ENCODE measurements at places on chromosomes 13 and 19.

- no peak for DNase-seq
Measured at GRCh38 chr13:42174344-42175162, 97.4 kb upstream of the AKAP11 start.

DNA sequence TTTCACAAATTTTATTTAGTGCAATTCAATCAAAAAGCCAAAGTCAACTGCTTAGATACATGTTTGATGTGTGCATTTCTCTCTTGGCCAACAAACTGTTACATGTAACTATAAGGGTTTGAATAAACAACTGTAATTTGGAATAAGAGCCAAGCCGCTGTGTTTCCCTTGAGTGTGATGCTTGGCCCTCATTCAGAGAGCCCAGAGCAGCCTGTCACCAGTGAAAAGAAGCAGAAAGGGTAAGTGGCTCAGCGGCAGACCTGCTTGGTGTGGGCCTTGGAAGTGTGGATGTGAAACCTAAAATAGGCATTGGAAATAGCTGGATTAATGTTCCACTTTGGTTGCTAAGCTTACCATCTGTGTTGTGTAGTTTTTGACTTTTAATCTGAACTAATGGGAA is 924.6 kb downstream of the OLFM4 start:
- peak; percentile 6 for DNase-seq

- DNase-seq: no peak
Measured at GRCh38 chr19:784541-784940, 12.7 kb upstream of the PTBP1 start.

- no peak for DNase-seq
Measured at GRCh38 chr19:48401287-48401686, 7.8 kb downstream of the GRIN2D start.

DNA sequence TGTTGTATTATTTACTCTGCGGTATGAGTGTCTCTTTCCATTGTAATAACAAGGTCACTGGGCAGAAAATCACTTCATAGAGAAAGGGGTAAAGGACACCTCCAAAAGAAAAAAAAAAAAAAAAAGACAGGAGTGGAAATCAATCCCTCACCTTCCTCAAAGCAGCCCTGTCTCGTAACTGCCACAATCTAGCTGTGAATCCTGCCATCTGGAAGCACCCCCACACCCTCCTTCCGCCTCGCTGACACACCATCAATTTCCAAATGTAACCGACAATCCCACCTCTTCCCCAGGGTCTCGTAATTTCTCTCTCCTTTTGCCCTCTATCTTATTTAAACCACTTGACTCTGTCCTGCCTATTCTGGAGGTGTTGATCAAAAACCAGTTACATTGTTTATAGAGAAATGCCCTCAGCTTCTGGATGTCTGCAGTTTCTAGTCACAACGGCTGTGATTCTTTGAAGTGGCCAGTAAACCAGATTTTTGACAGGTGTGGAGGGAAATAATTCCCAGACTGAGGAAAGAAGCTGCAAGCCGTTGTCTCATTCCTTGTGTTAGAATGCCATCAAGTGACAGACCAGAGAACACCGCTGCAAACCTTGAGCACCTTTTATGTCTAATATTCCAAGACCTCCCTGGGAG is 9.1 kb upstream of the POP4 start:
- peak; percentile 28 for DNase-seq

GRCh38 chr19:3028305-3029064 is 595 bp downstream of the TLE2 start:
- no peak for DNase-seq

DNA sequence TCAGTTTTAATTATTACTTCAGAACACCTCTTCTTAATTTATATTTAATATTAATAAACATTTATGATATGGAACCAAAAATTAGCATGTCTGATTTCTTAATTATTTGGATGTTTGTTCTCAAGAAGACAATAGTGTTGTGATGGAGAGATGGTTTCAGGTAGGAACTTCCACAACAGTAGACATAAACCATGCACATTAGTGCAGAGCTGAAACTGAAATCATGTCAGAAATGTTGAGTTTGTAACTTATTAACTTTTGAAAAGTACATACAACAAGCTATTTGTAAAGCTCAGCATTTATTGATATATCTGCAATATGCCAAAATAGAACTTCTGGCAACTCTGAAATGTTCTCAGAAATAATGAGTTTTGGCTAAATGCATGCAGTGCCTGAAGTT is 11.8 kb upstream of the EDNRB start:
- no peak for DNase-seq

- DNase-seq: no peak
Measured at GRCh38 chr13:22062478-22063205, 391.8 kb downstream of the FGF9 start.

DNA sequence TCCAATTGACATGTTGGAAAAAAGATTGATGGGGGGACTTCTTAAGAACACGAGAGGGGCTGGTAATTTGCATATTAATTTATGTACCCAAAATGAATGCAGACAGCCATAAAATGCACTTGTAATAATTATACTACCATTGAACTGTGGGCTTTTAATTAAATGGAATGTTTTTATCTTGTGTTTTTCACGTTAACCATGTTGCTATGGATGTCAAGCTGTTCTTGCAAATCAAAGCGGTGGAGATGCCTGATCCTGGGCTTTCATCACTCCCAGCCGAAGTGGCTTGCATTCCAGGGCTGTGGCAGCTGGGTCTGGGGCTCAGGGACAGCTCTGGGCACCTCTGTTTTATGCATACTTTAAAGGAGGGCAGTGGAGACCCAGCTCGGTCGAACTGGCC is 179.4 kb upstream of the TMTC4 start:
- DNase-seq: no peak

DNA sequence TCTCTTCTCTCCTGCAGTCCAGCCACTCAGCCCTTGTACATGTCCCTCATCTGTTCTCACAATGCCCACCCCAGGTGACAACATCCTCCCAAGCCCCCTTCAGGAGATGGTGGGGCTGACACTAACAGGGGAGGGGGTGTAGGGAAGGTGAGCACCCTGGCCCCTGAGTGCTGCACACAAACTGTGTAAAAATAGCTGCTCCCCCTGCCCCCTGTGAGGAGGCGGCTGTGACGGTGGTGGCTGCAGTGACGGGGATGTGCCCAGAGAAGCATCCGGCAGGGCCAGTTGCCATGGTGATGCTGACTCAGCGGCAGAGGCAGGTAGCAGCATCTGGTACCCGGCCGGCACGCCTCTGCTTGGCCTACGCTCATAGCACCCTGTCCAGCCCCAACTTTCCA is 13.0 kb upstream of the JUND start:
- peak; percentile 61 for DNase-seq

DNA sequence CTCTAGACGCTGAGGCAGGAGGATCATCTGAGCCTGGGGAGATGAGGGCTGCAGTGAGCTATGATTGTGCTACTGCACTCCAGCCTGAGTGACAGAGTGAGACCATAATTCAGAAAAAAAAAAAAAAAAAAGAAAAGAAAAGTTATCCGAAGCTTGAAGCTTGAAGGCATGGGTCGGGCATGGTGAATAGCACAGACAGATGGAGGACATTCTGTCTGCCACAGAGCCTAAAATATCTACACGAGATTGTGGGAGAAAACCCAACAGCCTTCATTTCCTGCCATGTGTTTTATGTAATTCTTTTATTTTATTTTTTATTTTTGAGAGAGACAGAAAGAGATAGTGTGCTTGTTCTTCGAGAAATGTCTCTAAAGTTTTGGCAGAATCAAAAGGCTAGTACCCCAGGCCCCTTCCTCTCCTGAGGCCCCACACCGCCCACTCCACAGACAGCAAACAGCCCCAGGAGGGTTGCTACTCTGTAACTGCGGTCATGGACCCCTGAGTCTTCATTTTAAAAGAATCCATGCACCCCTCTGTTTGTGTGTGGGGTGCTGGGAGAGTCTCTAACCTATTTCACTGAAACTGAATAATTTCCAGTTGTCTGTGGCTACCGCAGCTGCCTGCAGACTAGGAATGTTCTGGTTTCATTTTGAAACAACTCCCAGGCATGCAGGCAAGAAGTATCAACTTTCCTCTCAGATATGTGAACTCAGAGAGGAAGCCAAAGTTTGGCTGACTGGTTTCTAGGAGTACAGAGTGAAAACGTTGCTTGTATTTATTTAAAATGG is 38.4 kb upstream of the RCBTB2 start:
- DNase-seq: no peak

- no peak for DNase-seq
Measured at GRCh38 chr19:46298479-46299003, 1.7 kb downstream of the HIF3A start.

- DNase-seq: no peak
Measured at GRCh38 chr13:28474491-28475134, 20.3 kb downstream of the FLT1 start.

GRCh38 chr19:38155453-38155852 is 68.6 kb downstream of the DPF1 start:
- DNase-seq: no peak

DNA sequence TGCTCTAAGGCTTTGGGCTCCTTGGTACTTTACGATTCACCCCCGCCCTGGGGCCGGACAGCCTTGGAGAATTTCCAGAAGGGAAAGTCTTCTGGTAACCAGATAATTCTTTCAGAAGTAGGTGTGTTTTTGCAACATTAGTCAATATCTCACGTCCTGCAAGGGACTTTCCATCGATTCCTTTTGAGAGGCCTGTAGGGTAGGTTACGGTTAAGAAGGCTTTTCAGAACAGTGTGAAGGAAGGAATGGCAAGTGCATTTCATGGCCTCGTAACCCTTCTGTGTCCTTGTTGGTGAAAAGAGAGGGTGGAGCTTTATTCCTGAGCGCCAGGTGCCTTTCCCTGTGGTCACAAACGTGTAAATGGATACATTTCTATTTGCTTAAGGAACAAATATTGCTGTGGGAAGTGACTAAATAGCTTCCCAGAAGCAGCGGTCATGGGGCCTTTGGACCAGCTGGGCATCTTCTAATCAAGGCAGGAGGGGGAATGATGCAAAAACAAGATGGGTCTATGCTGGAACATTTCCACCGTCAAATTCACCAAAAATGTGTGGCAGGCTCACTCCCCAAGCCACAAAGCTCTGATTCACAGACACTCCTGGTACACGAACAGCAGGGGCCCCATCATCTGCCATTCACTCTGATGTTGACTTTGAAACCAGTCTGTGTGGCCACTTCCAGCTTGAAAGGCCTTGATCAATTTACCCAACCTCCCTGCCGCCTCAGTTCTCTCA is 99.2 kb downstream of the ANKRD10 start:
- no peak for DNase-seq

- DNase-seq: no peak
Measured at GRCh38 chr19:6425732-6426620, 1.4 kb upstream of the KHSRP start.

GRCh38 chr19:41746593-41747227 is 8.6 kb upstream of the CEACAM6 start:
- peak; percentile 14 for DNase-seq

GRCh38 chr13:33152389-33152788 is 133.2 kb downstream of the STARD13 start:
- no peak for DNase-seq
